ENCODE measurements at places on chromosomes 2 and 18.

- DNase-seq = no peak
These were observed 28.1 kb upstream of the THOC1 start for GRCh38 chr18:295756-296490.

- no peak for DNase-seq
These were observed 36.1 kb downstream of the LIMS1 start for GRCh38 chr2:108570416-108570815.

- no peak for DNase-seq
These were observed 64.1 kb downstream of the CCDC93 start for GRCh38 chr2:117949806-117950205.

- DNase-seq = no peak
These were observed 15.5 kb downstream of the KCNS3 start for GRCh38 chr2:17894005-17894404.

DNA sequence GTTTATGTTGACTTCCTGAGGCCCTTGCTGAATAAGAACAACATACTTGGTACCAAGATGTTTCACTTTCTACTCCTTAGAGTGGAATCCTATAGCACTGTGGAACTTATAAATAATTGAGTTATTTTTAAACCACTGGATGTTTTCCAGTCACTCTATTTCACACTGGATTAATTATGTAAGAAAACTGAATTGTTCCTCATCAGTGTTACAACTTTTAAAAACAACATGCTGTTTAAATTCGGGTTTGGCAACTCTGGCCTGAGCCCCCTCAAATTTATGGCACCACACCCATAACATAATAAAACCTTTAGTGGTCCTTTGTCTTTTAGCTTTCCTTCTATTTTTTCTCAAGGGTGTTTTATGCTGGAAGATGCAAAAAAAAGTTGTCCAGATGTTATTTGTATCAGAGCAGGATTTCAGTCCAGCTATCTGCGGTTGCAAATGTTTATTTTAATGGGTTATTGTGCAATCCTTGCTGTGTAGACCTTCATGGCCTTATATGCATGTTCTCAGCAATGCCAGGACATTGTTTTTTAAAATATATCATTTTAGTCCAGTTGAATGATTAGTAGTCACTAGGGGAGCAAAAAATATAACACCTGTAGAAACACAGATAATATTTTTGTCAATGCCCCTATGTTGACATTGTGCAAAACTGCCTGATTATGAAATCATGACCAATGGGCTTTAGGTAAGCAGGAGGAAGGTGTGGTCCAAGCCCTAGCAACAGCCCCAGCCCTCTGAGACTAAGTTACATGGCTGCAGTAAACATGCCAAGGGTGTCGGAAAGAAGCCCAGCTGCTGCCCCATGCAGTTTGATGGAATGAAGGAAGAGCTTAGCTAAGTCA is 638.0 kb upstream of the ZEB2 start:
- no peak for DNase-seq

- no peak for DNase-seq
These were observed 125.9 kb downstream of the LYPD6 start for GRCh38 chr2:149456285-149456684.

Data from occipital lobe (tissue), 3 donors.